NK-92 treated with Interleukin-12 subunit alpha and Interleukin-12 subunit beta, amount 100 ng/mL, for 24 hours (cell line): ENCODE measurements at places on chromosomes 3 and 15.

- DNase-seq = no peak
These were observed 24.1 kb downstream of the ASB14 start for GRCh38 chr3:57268416-57268815.

- no peak for DNase-seq
These were observed 87.7 kb upstream of the DCLK3 start for GRCh38 chr3:36852071-36852470.

DNA sequence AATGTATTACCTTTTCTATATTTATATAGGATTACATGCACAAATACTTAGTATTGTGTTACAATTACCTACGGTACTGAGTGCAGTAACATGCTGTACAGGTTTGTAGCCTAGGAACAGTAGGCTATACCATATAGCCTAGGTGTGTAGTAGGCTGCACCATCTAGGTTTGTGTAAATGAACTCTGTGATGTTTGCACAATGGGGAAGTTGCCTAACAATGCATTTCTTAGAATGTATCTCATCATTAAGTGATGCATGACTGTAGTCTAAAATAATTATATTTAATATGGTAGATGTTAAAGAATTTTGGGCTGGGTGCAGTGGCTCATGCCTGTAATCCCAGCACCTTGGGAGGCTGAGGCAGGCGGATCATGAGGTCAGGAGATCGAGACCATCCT, 281.0 kb downstream of the KLF13 start:
- DNase-seq = no peak

DNA sequence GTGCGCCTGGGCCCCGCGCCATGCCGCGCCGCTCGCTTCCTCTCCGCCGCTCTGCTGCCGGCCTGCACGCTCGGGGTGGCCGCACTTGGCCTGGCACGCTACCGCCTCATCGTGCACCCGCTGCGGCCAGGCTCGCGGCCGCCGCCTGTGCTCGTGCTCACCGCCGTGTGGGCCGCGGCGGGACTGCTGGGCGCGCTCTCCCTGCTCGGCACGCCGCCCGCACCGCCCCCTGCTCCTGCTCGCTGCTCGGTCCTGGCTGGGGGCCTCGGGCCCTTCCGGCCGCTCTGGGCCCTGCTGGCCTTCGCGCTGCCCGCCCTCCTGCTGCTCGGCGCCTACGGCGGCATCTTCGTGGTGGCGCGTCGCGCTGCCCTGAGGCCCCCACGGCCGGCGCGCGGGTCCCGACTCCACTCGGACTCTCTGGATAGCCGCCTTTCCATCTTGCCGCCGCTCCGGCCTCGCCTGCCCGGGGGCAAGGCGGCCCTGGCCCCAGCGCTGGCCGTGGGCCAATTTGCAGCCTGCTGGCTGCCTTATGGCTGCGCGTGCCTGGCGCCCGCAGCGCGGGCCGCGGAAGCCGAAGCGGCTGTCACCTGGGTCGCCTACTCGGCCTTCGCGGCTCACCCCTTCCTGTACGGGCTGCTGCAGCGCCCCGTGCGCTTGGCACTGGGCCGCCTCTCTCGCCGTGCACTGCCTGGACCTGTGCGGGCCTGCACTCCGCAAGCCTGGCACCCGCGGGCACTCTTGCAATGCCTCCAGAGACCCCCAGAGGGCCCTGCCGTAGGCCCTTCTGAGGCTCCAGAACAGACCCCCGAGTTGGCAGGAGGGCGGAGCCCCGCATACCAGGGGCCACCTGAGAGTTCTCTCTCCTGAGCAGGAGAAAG, 951 bp downstream of the GPR62 start:
- DNase-seq = no peak

DNA sequence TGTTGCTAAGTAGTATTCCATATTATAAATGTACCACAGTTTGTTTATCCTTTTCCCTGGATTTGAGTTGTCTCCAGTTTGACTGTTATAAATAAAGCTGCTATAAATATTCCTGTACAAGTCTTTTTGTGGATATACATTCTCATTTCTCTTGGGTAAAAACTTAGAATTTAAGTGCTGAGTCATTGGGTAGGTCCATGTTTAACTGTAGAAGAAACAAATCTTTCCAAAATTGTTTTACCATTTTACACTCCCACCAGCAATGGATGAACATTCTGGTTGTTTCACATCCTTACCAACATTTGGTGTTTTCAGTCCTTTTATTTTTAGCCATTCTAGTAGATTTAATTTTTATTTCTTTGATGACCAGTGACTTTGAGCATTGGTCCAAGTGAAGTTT, 74.0 kb upstream of the TNFAIP8L3 start:
- no peak for DNase-seq

DNA sequence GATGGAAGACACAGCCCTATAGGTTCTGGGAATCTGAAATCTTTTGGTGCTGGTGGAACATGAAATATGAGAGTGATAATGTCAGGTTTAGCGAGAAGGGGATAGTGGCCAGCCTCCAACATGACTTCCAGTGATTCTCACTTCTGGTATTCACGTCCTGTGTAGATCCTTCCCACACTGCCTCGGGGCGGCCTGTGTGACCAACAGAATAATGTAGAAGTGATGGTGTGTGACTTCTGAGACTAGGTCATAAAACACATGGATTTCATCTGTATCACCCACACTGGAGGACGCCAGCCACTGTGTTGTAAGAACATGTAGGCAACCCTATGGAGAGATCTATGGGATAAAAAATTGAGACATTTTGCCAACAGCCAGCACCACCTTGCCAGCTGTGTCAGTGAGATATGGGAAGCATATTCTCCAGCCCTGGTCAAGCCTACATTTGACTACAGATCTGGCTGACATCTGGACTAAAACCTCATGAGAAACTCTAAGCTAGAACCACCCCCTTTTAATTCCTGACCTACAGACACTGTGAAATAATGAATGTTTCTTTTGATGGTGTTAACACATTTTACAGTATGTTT, 25.5 kb upstream of the NUDT16 start:
- no peak for DNase-seq

GRCh38 chr15:97598353-97598798, 362.1 kb upstream of the ARRDC4 start:
- no peak for DNase-seq

- DNase-seq = no peak
These were observed 44.1 kb upstream of the TFG start for GRCh38 chr3:100665230-100665629.

- DNase-seq = no peak
These were observed 638.2 kb upstream of the NAALADL2 start for GRCh38 chr3:174220775-174221554.

DNA sequence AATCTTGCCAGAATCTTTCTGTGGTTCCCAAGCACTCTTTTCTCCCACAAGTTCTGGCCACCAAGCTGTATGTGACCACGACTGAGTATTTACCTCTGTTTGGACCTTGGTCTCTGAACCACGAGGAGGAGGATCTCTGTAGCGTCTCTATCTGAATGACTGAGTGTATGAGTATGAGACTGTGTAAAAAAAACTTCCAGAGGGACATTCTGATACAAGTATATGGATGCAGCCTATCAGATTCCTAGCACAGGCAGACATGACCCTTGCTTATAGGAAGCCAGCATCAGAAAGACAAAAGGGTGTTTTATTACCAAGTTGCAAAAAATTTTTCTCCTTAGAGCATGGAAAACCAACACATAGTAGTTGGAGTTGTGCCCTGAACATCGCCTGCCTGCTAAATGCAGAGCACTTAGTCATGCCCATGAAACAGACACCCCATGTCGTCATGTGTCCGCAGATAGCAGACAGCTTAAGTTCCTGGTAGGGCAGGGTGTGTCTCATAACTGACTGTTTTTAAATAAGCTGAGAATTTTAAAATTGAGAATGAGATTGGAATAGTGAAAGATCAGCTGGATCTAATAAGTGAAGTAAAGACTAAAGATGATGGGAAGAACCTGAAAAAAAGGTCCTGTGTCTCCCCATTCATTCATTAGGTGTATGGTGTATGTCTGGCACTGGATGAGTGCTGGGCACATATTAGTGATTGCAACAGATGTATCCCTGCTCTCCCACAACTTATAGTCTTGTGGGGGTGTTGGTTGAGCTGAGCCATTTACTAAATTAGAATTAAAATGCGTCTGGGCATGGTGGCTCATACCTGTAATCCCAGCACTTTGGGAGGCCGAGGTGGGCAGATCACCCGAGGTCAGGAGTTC, 30.9 kb downstream of the DAG1 start:
- no peak for DNase-seq

DNA sequence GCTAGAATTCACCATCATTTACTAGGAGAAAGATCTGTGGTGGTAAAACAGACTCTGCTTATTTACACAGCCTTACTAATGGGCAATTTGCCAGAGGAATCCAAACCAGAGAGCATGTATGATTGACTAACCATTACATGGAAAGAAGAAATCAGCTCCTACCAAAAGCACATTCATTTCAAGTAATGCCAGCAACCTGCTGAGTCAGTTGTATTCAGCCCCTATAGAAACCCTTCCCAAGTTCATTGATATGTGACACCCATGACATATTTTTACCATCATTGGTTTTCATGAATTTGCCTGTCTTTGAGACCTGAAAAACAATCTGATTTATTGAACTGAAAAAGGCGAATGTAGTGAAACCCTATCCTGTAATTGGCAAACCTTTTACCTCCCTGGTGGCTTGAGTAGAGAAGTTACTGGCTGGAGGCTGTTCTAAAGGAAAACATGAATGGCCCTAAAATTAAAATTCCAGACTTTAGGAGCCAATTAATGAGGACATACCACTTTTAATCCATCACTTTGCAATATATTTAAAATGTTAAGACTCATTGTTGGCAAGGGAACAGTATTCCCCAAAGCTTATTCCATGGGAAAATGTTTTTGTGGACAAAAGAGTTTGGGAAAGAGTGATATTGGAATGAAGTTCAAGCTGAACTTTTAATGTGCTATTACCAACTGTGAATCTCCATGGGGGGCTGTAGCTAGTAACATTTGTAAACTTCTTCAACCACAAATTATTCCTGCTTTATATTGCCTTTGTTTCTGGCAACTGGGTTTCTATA, 542.9 kb downstream of the FHIT start:
- no peak for DNase-seq

DNA sequence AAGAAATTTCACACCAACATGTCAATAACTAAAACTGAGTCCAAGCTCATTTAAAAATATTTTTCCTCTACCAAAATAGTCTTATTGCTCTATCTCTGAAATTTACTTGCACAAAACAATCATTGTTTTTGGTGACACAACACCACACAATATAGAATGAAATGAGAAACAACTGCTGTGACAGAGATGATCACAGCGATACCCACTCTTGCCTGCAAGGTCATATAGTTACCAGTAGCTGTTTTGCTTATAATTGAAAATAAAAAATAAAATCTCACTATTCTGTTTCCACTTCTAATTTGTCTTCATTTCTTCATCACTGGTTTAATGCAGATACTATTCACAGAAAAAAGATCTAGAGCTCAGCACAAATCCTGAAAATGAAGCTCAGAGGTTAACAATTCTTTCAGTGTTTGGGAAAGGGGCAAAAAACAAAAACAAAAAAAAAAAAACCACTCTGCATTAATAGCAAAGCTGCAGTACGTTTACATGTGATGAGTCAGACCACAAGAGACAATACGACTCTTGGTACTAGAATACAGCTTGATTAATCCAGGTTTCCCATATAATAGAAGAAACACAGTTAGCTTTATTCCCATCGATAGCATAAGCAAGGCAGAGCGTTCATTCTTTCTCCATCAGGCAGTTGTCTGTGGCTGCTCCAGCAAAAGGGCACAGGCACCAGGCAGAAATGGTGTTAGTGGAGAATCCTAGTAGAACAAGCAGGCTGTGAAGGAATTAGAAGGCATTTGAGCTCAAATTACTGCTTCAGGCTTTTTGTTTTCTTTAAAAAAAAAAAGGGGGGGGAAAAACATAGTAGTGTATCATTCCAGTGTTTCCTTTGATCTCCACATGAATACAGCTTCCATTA, 773 bp downstream of the ANKRD28 start:
- DNase-seq = no peak

GRCh38 chr3:100288288-100288894, 27.6 kb downstream of the TBC1D23 start:
- DNase-seq = no peak
